ENCODE measurements at places on chromosomes 1 and 21.

- DNase-seq, result no peak
Measured at GRCh38 chr1:59684698-59685097, 130.1 kb upstream of the HOOK1 start.

GRCh38 chr1:38418195-38419030 lies 371.8 kb upstream of the POU3F1 start:
- no peak for DNase-seq

DNA sequence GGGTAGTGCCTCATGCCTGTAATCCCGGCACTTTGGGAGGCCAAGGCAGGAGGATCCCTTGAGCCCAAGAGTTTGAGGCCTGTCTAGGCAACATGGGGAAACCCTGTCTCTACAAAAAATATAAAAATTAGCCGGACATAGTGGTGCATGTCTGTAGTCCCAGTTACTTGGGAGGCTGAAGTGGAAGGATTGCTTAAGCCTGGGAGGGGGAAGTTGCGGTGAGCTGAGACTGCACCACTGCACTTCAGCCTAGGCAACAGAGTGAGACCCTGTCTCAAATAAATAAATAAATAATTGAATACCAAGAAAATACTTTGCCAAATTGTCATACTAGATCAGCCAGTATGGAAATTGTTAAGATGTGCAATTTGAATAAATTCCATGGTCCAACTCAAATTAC lies 5.9 kb upstream of the RBBP5 start:
- DNase-seq, result no peak

GRCh38 chr1:111334169-111334568 lies 43.5 kb downstream of the CHIA start:
- DNase-seq, result peak; percentile 23

GRCh38 chr1:29281571-29281970 lies 45.2 kb downstream of the PTPRU start:
- DNase-seq, result no peak

GRCh38 chr1:81756872-81757271 lies 43.9 kb upstream of the ADGRL2 start:
- no peak for DNase-seq

- no peak for DNase-seq
Measured at GRCh38 chr1:36508257-36508656, 25.5 kb upstream of the CSF3R start.

DNA sequence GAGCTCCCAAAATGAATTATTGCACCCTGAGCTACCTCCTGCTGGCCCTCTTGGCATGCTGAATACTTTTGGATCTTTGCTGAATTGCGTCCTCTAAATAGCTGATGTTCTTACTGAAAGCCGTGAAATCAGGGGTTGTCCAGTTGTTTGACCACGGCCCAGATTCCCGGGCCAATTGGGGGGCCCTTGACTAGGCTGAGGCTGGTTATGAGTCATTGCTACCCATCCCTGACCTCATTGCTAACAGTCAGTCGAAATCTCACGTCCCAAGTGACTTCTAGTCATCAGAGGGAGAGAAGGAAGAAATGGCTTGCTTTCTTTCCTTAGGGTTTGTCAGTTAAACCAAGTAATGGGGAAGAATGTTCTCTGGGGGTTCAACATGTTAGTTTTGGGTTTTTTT lies 37.4 kb downstream of the SMYD2 start:
- DNase-seq, result no peak

GRCh38 chr1:113835686-113836290 lies 23.5 kb upstream of the RSBN1 start:
- peak; percentile 54 for DNase-seq

DNA sequence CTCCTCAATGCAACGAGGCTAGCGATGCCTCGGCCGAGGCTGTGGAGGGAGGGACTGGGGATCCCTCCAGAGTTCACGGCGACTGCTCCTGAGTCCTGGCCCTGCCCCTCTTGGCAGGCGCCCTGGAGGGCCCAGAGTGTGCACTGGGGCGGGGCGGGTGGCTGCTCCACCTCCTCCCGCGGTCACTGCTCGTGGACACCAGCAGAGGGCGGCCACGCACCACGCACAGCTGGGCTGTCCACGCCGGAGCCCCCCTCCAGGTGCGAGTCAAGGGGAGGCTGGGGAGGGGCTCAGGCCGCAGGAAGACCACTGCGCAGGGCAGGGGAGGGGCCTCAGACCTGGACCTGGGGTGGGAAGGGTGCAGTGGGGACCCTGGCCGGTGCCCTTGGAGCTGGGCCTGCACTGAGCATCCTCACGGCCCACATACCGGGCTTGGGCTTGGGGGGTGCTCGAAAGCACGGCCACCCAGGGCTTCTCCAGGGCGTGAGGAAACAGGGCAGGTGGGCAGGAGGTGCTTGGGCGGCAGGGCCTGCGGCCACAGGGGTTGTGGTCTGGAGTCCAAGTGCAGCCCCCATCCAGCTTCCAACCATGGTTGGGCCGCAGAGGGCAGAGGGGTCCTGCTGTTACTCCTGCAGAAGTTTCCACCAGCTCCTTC lies 20.6 kb upstream of the TTC34 start:
- DNase-seq, result no peak
